Urinary bladder (tissue), 4 donors: ENCODE measurements at places on chromosomes 2 and 18. TPM values are rescaled to one million over a fixed set of nuclear protein-coding genes. Genes with fewer than 3 reads are reported as not detected.

The IMPA2 gene
- polyA plus RNA-seq = 111 TPM

The IRS1 gene
- polyA plus RNA-seq = 26.8 TPM

- no peak for DNase-seq
These were observed 68.5 kb upstream of the PID1 start for GRCh38 chr2:229339618-229340017.

GRCh38 chr2:128316777-128317180 is 1.9 kb downstream of the HS6ST1 start:
- no peak for DNase-seq

DNA sequence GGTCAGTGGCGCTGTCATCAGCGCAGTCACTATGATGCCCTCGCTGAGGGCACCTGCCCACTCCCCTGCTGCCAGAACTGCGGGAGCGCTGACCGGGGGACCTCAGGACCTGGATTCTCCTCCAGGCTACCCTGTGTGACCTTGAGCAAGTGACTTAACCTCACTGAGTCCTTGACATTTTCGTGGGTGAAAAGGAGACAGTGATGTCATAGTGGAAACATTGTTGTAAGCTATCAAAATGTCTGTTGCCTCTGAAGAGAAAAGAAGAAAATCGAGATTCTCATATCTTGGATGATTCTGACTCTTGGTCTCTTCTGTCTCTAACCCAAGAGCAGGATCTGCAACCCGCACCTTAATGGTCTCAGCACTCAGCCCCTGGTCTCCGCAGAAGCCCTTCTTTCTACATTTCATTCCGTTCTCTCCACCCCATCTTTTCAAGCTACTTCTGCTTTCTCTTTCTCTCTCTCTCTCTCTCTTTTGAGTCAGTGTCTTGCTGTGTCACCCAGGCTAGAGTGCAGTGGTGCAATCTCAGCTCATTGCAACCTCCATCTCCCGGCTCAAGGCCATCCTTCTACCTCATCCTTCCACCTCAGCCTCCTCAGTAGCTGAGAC is 978 bp upstream of the TUBA4A start:
- no peak for DNase-seq

GRCh38 chr2:74747411-74748080 is 86.4 kb upstream of the HK2 start:
- no peak for DNase-seq

GRCh38 chr2:18066894-18067293 is 188.4 kb downstream of the KCNS3 start:
- no peak for DNase-seq

GRCh38 chr2:72289283-72289682 is 141.6 kb upstream of the CYP26B1 start:
- no peak for DNase-seq

DNA sequence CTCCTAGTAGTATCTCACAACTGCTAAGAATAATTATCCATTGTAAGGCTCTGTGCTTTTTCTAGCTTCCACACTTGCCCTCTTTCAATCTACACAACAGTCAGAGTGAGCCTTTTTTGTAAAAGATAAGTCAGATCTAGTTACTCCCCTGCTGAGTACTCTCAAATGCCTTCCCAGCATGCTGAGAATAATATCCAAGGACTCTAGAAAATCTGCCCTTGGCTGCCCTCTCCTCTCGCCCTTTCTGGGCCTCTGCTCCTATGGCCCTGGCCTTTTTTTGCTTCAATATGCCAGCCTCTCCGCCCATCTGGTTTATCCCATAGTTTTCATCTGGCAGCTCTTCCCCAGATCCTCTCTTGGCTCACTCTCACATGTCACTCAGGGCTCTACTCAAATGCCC is 455.9 kb upstream of the UBE2E3 start:
- no peak for DNase-seq

DNA sequence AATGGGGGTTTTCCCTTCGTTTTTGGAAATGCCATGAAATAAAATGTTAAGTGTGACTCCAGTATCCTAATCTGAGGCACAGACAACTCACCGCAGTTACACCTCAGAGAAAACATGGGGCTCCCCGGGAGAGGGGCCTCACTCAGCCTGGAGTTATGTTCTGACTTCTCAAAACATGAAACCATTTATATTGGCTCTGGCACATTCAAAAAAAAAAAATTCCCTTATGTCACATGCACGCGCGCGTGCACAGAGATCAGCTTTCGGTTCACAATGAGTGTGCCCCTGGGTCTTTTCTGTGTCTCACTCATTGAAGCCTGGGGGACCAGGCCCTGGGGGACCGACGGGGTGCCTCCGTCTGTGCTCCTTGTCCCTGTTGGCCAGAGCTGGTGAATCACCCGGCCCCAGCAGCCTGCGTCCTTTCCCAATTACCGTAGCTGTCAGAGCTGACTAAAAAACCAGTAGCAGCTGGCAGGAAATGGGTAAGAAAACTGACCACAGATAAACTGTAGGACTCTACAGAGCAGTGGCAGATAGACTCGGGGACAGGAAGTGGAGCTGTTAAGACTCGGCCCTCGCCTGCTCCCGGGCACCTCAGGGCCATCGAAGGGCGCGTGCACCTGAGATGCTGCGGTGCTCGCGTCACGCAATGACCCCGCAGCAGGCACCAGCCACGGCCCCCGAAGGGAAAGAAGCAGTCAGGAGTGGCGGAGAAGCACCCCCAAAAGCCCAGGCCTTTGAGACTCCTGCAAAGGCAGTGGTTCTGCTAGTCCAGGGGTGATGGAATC is 138.3 kb upstream of the ID2 start:
- DNase-seq = no peak

DNA sequence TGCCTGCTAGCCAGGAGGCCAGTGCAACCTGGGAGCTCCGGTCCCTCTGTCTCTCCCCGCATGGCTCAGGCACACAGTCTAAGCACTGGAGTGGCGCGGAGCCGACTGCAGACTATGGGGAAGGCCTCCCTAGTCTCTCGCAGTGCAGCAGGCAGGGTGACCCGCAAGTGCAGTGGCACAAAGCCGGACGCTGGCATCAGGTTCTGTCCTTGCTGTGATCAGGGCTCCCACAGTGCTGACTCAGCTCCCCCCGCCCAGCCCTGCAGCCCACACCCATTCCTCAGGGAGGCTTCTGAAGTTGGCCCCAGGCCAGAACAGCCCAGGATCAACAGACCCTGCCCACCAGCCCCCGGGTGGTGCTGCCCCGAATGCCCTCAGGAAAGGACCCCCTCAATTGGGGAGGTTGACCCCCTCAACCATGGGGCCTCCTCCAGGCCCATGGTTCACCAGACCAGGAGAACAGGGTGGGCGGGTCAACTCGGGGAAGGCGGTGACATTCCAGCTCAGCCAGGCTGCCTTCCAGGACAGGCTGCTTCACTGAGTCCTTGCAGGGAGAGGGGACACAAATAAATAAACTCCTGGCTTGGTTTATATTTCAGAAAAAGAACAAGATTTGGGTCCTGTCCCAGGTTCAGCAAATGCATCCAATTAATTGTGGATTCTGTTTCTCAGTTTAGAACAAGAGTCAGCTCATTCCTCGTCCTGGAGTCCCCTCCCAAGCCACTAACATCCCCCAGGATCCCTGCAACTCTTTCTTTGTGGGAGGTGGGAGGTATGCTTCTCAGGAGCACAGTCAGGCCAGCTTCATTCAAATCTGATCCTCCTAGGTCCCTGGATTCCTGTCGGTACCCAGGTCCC is 12.2 kb downstream of the BIN1 start:
- no peak for DNase-seq
